ENCODE measurements at places on chromosomes 4 and X.

GRCh38 chr4:15021311-15021710, 19.0 kb downstream of the CPEB2 start:
- no peak for DNase-seq

DNA sequence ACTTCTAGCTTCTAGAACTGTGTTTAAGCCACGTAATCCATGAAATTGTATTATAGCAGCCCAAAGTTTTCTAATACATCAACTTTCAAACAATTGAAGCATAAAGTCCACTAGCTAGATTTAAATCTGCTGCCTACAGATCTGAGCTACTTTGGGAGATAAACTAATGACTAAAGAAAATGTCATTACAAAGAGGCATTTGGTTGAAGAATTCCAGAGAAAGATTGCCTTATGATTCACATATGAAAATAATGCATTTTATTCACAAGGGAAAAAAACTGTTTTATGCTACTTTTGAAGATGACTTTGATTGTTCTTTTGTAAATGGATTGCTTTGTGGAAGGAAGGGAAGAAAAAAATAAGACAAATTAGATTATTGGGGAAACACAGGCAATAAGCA, 124.1 kb upstream of the SLIT2 start:
- no peak for DNase-seq

GRCh38 chr4:114926583-114926982, 186.8 kb downstream of the NDST4 start:
- no peak for DNase-seq

DNA sequence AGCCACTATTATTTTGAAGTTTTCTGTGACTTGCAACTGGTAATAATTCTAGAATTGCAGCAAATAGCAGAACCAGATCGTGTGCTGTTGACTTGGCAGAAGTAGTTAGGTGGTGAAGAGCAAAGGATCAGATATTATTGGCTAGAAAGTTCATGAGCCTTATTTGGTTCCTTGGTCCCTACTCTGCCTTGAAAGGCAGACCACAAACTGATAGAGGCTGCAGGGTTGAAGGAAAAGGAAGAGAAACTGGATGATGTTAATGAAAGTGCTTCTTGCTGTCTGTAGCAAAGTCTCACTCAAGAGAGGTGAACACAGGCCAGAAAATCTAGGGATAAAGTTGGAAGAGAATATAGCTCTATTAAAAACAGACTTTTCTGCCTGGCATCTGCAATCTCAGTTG, 41.2 kb upstream of the RNF150 start:
- no peak for DNase-seq

DNA sequence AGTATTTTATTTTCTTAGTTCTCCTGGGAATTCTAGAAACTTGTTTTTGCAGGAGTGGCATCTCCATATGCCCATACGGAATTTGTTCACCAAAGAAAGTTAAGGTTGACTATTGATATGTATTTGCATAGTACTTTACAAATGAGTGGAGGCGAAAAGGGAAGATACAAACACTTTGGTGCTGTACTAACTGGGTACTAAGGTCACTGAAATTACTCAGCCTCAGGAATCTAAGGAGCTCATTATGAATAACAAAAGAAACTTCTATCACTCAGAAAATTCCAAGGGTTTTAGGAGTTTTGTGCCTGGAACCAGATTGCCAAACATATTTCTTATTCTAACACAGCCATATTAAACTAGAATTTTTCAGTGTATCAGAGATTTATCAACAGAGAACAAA, 27.4 kb upstream of the TMPRSS11B start:
- DNase-seq = no peak

DNA sequence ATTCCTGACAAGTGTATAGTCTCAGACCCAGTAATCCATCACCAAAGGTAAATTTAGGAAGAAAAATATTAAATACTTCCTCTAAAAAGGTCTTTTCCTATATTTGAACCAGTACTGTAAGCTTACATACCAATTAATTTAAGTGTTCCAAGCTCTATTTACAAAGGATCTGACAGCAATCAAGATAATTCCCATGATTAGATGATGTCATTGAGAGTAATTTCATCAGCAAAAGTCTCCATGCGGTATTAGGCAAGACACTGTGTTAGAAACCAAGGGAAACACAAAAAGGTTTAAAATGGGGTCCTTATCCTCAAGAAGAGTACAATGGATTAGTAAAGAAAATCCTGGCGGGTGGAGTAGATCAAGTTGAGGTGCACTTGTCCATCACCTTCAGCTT, 198.5 kb downstream of the PRDM5 start:
- DNase-seq = no peak
